Hindlimb muscle (tissue), 1 donor: ENCODE measurements at places on chromosomes 12 and 14.

- DNase-seq: no peak
These were observed 50.8 kb upstream of the PIWIL1 start for GRCh38 chr12:130286741-130287440.

- no peak for DNase-seq
These were observed 251.6 kb downstream of the PHLDA1 start for GRCh38 chr12:75779891-75780496.

- no peak for DNase-seq
These were observed 60.1 kb upstream of the RESF1 start for GRCh38 chr12:31899109-31899508.

- no peak for DNase-seq
These were observed 12.2 kb downstream of the PTPN11 start for GRCh38 chr12:112430929-112431328.
